ENCODE measurements at places on chromosomes 5 and 9. TPM values are rescaled to one million over a fixed set of nuclear protein-coding genes. Genes with fewer than 3 reads are reported as not detected.

The PCDHGA11 gene
- 2.3 TPM for total RNA-seq

The WDR70 gene
- total RNA-seq, result 30.0 TPM

The SPACA9 gene
- 2.5 TPM for total RNA-seq

The CDH12 gene
- total RNA-seq, result 2.9 TPM

Data from Calu3 (cell line).